Stimulated activated CD8-positive, alpha-beta memory T cell treated with anti-CD3 and anti-CD28 coated beads, Interleukin-4, amount 100 ng/mL, for 4 hours (primary cell): ENCODE measurements at places on chromosomes 11 and 22.

DNA sequence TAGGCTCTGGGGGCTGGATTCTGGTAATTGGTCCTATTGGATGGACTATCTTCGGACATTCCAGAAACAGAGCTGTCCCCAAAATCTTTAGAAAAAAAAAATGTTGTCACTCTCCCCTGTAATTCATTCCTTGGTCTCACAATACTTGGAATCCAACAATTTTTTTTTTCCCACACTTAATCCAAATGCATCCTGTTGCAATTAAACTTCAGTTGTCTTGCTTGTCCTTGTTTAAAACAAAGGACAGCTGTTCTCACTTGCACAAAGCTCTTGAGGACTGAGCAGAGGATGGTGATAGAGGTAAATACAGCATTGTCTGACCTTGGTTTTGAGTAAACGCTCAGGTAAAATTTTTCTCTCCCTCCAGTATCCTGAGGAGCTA lies 75.3 kb downstream of the SC5D start:
- no peak for DNase-seq

DNA sequence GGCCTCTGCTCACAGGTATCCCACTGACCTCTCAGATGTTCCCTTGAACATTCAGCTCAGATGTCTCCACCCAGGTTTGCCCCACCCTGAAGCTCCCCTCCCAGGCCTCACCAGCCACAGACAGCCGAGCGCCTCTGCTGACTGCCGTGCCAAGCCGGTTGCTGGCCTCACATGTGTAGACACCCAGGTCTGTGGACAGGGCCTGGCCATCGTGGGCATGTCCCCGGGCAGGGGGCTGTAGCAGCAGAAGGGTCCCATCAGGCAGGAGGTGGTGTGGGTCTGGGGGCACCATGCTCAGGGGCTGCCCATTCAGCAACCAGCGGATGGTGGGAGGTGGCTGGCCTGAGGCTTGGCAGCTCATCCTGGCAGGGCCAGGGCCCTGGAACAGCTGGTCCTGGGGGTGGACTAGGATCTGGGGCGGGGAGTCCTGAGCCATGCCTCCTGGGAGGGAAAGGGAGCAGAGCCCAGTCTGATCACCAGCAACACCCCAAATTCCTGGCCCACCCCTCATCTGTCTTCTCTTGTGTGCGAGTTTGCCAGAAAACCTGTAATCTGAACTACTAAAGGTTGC lies 759 bp downstream of the ROBO4 start:
- no peak for DNase-seq

- no peak for DNase-seq
These were observed 97.0 kb downstream of the RDX start for GRCh38 chr11:110199184-110199981.

- DNase-seq = no peak
These were observed at the start of gene ZDHHC8 for GRCh38 chr22:20131597-20131858. Gene ZDHHC8, plus strand, starts transcription at chr22:20131804. Its CDS starts 144 bp downstream, at chr22:20131948.

- DNase-seq = no peak
These were observed 918 bp upstream of the CAPN5 start for GRCh38 chr11:77065878-77066228.

- DNase-seq = no peak
These were observed 6.5 kb downstream of the OR10A6 start for GRCh38 chr11:7924536-7924935.

DNA sequence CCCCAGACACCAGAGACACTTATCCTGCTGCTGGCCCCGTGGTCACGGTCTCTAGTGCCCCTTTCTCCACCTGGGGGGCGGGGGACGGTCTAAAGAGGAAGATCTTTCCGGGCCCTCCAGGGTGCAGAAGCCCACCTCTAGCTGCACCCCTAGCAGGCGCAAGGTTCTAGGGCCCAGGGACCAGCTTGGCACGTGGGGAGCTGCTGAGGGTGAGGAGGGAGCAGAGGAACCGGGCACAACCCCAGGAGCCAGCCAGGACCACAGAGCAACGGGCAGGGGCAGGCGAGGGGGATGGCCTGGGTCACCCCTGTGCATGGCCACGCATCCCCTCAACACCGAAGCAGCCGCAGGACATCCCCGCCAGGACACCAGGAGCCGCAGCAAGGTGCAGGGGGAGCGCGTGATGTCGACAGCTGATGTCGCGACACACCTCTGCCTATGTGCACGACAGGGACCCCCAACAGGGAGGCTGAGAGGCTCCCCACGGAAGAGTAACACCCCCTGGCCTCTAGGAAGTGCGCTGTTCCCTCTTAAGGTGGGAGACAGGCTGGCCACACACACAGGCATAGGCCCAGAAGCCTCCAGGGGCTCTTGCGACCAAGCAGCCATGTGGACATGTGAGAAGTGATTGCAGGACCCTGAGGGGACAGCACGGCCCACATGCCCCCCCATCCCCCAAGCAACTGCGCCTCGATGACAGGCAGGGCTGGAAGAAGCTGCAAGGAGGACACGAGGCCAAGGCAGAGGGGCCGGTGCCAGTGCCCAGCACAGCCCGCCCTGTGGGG lies 5.1 kb downstream of the LRFN4 start:
- no peak for DNase-seq

GRCh38 chr11:102332611-102332994 lies 14.4 kb upstream of the BIRC2 start:
- DNase-seq = no peak

DNA sequence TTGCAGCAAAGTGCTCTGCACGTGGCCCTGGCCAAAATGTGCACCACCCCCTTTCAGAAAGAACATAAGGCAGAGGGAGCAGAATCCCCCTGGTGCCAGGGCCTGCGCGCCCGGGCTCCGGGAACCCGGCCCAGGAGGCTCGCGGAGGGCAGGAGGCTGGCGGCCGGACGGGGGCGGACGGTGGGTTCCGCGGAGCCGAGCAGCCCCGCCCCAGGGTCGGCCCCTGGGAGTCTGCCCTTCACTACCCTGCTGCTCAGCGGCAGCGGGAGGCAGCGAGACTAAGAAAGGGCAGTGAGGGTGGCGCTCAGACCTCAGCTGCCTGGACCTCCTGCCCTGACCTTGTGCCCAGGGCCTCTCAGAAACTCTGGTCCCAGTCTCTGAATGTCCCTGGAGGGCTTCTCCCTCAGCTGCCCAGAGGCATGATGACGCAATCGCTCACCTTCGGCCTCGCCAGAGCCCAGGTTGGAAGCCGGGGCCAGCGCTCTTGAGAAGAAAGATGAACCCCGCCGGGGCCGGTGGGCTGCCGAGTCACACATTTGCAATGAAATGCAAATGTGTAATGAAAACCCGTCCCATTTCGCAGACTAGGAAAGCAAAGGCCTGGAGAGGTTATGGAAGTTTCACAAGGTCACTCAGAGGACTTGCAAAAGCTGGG lies 1.1 kb upstream of the CLMP start:
- DNase-seq = no peak

DNA sequence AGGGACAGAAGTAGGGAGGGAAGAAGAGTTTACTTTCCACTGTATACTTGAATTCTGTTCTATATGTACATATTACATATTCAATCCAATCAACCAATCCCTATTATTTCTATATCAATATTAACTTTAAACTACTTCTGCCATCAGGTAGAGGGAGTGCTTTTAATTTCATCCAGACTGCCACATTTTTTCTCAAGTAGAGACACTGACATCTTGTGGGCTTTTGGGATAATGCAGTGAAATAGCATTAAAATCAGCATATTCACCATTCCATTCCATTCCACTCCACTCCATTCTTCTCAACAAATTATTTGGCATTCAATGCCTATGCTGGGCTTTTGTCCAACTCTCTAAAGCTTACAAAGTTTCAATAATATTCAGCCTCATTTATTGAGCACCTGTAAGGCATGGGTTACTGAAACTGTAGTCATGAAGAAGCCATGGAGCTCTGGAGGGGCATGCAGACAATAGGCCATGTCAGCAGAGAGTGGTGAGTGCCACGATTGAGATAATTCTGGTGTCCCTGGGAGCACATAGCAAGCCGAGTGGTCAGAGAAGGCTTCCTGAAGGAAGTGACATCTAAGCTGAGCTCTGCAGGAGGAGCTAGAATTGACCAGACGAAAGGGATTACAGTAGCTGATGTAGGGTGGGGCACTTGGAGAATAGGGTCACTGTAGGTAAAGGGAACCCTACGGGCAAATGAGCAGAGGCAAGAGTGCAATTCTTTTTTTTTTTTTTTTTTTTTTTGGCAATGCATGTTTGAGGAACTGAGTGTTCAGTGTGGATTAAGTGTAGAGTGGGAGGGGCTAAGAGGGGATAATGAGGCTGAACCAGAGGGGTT lies 12.8 kb upstream of the CLPB start:
- DNase-seq = no peak

DNA sequence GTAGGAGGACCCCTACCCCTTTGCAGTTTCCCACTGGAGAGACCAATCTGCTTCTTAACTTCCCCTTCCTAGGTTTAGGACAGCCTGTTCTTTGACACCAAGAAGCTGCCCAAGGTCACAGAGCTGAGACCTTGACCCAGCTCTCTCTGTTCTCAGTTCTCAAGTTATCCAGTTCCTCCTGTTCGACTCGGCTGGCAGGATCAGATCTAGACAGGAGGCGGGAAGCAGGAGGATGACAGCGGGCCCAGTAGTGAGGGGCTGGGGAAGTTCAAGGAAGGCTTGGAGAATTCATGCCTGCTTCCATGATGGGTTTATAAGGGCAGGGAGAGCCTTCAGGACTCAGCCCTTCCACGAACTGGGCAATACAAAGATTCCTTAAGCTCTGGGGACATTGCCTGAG lies 210.6 kb downstream of the DSCAML1 start:
- DNase-seq = no peak

DNA sequence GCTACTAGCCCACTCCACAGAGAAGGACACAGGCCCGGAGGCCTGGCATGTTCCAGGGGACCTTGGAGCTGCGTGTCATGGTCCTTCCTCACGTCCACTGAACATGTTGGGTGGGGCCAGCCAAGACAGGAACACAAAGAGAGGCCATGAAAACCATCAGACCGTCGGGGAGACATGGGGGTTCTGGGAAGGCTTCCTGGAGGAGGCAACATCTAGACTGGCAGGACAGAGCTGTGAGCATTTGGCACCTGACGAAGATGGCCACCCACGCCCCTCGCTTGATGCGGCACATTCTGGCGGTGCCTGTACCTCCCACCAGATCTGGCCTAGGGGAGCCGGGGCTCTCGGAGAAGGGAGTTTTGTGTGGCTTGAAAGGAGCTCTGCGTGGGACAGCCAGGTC lies 24.7 kb upstream of the ARHGAP8 start:
- DNase-seq = no peak

DNA sequence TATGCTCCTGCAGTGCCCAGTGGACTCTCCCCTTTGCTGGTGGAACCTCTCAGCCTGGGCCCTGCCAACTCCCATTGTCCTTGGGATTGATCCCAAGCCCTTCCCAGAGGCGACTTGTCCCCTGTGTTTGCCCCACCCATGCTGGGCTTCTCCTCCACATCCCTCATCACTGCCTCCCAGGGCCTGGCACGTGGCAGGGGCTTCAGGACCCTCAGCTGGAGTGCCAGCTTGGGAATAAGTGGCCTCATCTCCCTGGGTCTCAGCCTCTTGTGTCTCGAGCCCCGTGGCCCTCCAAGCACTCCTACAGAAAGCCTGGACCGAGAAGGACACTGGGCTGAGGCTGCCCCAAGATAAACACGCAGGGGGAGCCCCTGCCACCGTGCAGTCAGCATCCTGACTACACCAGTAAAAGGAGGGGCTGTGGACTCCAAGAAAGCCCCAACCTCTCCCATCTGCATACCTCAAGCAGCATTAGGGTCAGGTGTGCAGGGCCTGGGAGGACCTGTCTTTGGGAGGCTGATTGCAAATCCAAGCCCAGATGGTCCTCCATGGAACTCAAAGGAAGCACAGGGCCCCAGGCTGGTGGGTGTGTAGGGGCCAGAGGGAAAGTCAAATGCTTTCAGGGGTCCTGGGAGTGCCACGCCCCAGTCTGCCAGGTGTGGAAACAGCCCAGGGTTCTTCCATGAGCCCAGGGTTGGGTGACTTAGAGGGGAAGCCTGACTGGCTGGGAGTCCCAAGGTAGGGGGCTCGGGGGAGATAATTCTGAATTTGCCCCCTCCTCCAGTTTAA lies 9.5 kb upstream of the GNAZ start:
- no peak for DNase-seq

- no peak for DNase-seq
These were observed 153.0 kb downstream of the LRRC4C start for GRCh38 chr11:41306431-41306830.

DNA sequence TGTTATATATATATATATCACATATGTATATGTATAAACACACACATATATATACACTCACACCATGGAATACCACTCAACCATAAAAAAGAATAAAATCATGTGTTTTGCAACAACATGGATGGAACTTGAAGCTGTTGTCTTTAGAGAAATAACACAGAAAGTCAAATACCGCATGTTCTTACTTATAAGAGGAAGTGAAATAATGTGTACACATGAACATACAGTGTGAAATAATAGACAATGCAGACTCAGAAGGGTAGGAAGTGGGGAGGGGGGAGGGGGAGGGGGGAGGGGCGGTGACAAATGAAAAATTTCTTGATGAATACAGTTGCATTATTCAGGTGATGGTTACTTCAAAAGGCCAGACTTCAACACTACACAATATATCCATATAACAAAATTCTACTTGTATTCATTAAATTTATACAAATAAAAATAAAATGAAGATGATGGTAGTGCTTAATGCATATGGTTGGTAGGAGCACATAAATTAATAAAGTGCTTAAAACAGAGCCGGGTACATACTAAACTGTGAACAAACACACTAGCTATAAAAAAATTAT lies 5.8 kb upstream of the OR5B2 start:
- DNase-seq = no peak

DNA sequence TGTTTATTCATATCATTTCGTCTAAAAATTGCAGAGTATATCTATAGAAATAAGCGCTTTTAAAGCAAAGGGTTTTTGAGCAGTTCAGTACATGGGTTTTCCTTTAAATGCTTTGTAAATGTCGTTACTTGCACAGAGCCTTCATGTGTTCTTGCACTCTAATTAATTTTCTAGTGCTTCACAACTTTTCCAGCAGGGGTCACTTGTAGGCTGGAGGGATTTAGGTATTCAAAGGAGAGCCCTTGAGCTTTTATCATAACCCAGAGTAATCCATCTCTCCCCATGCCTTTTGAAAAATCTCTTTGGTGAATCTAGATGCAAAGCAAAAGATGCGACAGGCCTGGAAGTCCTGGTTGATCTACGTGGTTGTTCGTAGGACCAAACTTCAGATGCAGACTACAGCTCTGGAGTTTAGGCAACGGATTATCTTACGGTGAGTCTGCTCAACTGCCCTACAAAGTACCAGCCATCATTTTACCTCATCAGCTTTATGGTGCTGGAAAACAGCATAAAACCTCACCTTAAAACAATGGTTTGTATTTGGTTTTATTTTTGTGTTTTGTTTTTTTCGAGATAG lies 60.4 kb downstream of the SFI1 start:
- no peak for DNase-seq

- no peak for DNase-seq
These were observed 957.9 kb downstream of the BRD1 start for GRCh38 chr22:48869788-48870187.

GRCh38 chr11:14872032-14872431 lies 20.0 kb downstream of the CYP2R1 start:
- no peak for DNase-seq

- no peak for DNase-seq
These were observed 42.4 kb downstream of the PRR14L start for GRCh38 chr22:31707519-31707918.

- DNase-seq = no peak
These were observed 31.7 kb upstream of the DRD2 start for GRCh38 chr11:113506893-113507292.
